ELR (cell line): ENCODE measurements at places on chromosomes 12 and 14.

DNA sequence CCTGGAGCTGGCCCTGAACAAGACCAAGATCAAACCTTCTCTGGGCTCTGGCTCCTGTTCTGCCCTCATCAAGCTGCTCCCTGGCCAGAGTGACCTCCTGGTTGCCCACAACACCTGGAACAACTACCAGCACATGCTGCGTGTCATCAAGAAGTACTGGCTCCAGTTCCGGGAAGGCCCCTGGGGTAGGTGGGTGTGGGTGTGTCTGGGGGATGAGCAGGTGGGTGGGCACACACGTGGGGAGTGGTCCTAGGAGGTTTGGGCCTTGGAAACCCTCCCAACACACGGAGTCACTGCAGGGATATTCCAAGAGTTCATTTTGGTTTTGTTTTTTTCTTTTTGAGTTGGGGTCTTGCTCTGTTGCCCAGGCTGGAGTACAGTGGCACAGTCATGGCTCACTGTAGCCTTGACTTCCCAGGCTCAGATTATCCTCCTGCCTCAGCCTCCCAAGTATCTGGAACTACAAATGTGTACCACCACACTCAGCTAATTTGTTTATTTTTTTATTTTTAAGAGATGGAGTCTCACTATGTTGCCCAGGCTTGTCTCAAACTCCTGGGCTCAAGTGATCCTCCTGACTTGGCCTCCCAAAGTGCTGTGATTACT, 16.5 kb downstream of the PLBD2 start:
- DNase-seq: no peak

- peak; percentile 74 for DNase-seq
Measured at GRCh38 chr14:51726166-51726899, 74.6 kb downstream of the FRMD6 start.

- no peak for DNase-seq
Measured at GRCh38 chr12:104586351-104586919, 129.7 kb downstream of the CHST11 start.

DNA sequence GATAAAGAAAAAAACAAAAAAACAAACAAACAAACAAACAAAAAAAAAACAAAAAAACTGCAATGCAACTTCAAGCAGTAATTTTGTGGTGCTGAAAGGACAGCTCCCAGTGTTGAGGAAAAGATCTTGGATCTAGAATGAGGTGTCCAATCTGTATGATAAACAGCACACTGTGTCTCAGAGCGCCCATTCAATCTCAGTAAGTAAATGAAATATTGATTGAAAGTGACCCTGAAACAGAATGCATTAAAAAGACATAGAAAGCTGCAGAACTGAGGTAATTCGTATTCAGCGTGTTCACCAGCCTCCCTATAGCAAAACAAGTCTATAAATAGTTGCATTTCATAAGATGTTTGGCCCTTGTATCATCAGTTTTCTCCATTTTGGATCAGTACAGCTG, 153.0 kb downstream of the NOVA1 start:
- DNase-seq: no peak

DNA sequence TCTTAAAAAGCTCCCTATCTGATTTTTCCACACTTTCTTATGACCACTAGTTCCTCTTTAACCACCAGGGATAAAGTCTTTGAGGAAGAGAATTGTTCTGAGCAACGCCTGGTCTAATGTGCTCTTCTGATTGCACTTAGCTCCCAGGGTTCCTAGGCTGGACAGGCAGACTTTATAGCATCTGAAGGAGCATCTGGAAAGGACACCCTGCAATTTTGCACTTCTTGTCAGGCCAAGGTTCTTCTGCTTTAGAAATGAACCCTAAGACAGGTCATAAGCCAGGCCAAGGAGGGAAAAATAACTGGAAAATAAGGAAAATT, 126.3 kb downstream of the KTN1 start:
- DNase-seq: no peak

- no peak for DNase-seq
Measured at GRCh38 chr14:70538087-70538486, 3.3 kb upstream of the ADAM20 start.

GRCh38 chr14:99426265-99426664, 54.4 kb downstream of the SETD3 start:
- DNase-seq: no peak

DNA sequence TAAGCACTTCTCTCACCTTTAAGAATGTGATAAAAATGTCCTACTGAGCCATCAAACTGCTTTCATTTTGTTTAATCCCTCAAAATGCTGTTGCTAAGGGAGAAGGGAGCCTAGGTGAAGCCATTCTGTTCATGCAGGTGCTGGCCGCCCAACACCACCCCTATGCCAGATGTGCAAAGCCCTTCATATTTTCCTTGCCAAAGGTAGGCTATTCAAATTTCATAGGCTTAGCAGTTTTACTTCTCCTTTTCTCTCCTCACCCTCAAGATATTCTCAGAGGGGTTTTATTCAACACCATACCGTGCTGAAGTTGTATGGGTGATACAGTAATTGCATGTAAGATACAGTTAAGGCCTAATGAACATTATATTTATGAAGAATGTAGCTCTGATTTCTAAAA, 461.7 kb downstream of the GXYLT1 start:
- no peak for DNase-seq

- DNase-seq: peak; percentile 42
Measured at GRCh38 chr14:90093942-90094595, 32.3 kb downstream of the KCNK13 start.

- DNase-seq: no peak
Measured at GRCh38 chr14:96713426-96713825, 83.8 kb upstream of the VRK1 start.

DNA sequence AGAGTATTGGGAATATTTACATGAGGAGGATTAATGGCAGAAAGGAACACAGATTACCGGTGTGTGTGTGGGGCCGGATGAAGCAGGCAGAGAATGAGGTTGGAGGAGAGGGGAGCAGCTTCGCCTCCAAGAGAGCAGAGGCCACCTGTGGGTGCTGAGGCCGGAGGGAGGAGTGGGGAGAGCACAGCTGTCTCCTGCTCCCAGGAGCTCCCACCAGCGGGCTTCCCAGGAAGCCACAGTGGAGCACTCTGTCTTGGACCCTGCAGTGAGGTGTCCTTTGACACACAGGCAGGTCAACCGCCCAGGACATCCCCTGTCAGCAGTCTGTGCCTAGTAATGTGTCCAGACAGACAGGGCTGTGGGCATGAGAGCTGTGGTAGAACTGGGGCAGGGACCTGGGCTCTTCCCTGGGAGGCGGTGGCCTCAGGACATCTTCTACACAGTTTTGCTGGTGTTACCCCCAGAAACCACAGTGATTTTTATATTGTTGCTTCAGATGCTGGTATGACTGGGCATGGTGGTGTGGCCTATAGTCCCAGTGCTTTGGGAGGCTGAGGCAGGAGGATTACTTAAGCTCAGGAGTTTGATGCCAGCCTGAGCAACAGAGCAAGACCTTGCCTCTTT, 18.5 kb upstream of the AMN start:
- no peak for DNase-seq

- peak; percentile 64 for DNase-seq
Measured at GRCh38 chr14:69643430-69644200, 32.2 kb downstream of the SUSD6 start.

DNA sequence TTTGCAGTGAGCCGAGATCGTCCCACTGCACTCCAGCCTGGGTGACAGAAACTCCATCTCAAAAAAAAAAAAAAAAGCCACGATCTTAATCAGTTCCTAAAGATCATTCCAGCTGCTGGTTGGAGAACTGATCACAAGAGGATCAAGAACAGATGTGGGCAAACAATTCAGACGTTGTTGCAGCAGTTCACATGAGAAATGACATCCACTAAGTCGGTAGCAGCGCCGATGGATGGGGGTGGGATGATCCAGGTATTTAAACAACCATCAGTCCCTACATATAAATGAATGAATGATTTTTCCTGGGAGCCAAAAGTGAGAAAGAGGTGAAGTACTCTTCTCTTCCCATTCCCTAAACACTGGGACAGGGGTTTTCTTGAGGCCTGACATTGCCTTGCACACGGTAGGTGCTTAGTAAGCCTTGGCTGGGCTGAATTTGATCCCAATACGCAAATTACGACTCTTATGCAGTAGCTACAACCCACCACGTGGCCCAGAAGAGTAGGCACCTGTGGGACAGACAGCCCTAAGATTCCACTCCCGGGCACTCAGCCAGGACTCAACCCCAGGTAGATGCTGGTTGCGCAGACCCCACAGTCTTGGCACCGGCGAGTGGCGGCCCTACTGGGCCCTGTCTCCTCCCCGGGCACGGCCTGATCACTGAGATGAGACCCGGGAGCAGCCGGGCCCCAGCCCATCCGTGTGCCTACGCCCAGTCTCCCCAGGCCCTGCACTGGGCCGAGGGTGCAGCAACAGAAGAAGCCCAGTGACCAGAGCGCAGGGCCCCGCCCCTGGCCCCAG, 565 bp downstream of the SPRYD3 start:
- DNase-seq: peak; percentile 58

DNA sequence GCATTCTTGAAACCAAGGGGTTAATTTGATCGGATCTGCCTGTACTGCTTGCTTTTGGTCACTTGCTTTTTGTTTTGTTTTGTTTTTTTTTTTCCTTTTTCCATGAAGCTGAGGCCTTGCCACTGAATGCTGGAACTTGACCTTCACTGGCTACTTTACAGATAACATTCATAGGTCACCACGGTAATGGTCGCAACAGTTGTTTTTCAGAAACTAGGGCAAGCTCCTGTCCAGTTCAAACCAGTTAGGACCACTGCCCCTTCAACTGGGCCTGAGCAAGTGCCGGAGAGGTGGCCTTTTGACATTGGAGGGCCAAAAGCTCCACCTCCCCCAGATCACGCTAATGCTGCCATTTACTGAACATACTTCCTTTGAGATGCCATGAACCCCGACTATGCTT, 147.6 kb downstream of the FOXN3 start:
- DNase-seq: no peak

- no peak for DNase-seq
Measured at GRCh38 chr14:91354221-91354916, 63.3 kb downstream of the CCDC88C start.

DNA sequence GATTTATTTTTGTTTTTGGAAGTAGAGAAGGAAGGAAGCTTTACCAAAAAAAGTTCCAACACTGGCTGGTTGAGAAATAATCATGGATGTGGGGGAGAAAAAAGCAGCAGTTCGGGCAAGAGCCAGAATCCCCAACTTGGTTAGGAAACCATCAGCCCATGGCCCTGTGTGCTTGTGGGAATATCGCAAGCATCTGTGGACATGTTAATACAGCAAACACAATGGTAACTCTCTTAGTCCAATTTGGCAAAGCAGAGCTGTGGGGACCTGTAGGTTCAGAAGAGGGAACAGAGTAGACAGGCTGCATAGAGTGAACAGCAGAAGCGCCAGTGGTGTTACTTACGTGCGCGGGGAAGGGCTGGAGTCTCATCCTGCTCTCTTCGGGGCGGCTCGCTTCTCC, 46.8 kb downstream of the TCHP start:
- no peak for DNase-seq

DNA sequence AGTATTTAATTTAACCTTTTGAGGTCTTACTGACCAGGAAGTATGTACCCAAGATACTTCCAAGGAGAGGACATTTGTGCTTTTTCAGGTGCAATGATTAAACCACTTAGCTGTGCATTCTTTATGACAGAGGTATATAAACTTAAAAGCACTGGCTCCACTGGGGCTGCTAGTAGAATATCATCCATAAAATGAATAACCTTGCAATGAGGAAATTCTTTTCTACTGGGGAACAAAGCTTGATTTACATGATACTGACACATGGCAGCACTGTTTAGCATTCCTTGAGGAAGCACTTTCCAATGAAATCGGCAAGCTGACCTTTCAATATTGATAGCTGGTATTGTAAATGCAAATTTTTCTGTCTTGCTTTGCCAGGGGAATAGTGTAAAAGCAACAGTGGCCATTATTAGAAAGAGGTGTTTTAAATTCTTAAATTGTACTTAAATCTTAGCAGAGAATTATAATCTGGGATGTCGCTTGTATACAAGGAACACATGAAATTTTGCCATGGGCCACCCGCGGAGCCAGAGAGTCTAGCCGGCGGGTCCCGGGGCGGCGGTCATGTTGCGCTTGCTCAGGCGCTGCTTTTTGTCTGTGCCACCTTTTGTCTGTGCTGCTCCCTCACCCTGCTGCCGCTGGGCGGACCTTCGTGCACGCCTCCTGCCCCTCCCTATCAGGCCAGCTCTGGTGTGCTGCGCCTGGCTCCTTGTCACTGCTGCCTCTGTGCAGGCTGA, 20.9 kb upstream of the BLTP3B start:
- DNase-seq: peak; percentile 74

- no peak for DNase-seq
Measured at GRCh38 chr14:59465316-59466135, at the start of gene GPR135. Gene GPR135, minus strand, starts transcription at chr14:59465380. Its CDS starts 154 bp downstream, at chr14:59465226.

DNA sequence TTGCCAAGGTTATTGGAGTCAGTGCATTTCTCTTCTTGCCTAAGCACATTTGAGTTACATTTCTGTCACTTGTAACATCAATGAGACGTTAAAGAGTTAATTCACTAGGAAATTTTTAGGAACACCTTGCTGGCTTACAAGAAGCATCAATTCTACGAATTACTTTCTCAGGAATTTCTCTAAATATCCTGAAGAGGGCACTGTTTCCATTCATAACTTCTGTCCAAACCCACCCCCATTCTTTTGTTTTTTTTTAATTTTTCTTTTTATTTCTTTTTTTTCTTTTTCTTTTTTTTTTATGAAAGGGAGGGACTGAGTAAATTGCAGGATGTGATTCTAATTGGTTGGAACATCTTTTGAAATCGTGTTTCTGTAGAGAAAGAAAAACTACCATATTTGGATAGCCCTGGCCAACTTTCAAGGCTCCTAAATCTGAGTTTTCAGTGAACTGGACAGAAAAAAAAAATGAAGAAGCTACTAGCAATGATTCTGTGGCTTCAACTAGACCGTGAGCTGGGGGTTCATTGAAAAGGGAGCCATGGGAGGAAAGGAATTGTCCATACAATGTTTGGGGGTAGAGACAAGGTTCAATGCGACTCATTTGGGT, 285.3 kb downstream of the DAD1 start:
- DNase-seq: peak; percentile 38

DNA sequence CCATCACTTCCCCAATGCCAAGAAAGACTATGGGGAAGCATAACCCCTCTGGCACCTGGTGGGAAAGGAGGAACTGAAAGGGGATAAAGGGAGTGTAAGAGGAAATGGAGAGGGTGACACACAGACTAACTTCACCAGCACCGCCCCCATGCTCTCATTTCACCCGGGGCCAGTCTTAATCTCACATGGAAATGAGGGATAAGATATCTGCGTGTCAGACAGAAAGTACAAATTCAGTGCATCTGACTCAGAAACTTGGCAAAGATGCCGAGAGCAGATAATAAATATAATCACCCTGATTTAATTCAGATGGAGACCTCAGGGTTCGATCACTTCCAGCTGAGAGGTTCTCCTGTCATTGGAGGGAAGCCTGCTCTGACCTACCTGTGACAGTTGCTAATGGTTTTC, 191.6 kb downstream of the DUSP6 start:
- peak; percentile 97 for DNase-seq

- DNase-seq: no peak
Measured at GRCh38 chr14:50303744-50304471, 8.1 kb downstream of the L2HGDH start.

GRCh38 chr12:11745113-11745512, 95.6 kb downstream of the ETV6 start:
- DNase-seq: no peak

DNA sequence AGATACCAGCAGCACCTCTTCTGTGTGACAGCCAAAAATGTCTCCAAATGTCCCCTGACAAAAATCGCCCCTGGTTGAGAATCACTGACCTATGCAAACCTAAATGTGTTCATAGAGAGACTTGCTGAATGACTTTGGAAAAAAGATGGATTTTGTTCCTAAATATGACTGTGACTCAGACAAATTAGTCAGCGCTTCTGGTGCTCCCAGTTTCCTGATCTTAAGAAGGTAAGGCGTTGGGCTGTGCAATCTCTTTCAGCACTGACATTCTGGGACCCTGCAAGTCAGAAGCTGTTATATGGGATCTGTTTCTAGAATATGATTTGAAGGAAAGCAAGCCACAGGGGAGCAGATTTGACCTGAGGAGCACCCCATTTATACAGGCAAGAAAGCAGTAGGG, 90.6 kb upstream of the PWP1 start:
- DNase-seq: peak; percentile 70
